ENCODE measurements at places on chromosomes 6 and 20.

- DNase-seq = no peak
These were observed 8.2 kb downstream of the ATP9A start for GRCh38 chr20:51759769-51760510.

- DNase-seq = no peak
These were observed 263.6 kb downstream of the EYA4 start for GRCh38 chr6:133504761-133505160.

GRCh38 chr20:16761305-16761829, 13.2 kb downstream of the OTOR start:
- DNase-seq = peak; percentile 21

DNA sequence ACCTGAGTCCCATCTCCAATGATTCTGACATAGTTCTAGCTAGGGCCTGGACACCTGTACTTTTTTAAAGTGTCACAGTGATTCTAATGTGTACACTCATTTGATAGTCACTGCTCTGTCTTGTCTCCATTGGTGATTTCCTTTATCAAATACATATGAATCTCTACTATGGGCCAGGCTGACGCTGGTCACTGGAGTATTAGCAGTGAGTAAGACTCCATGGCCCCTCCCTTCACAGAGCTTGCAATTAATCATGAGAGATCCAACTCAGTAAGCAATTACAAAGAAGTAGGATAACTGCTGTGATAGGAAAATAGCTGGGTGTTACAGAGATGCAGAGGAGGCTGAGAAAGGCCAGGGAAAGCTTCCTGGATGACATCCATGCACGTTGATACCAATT, 19.3 kb upstream of the SASH1 start:
- no peak for DNase-seq

GRCh38 chr6:55895972-55896730, 20.8 kb upstream of the BMP5 start:
- no peak for DNase-seq

DNA sequence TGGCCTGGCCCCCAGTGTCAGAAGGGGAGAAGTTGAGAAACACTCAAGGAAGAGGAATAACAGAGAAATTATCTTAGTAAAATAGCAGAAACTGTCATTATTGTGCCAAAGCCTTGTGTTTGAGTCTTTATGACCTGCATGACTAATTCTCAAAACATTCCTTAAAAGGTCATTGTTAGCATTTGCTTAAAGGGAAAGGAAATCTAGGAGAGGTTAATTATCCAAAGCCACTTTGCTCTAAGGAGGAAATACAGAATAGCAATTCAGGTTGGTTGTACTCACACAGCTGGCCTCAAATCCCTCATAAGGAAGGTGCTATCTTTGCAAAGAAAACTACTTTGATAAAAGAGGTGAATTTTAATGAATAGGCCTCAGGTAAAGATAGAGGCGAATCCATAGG, 516.7 kb downstream of the CBLN4 start:
- no peak for DNase-seq

GRCh38 chr6:123332070-123332469, 304.7 kb downstream of the TRDN start:
- DNase-seq = no peak
